Midbrain (tissue), 1 donor: ENCODE measurements at places on chromosomes 5 and 9.

GRCh38 chr9:121587863-121588262 is 63.6 kb upstream of the DAB2IP start:
- DNase-seq = no peak

DNA sequence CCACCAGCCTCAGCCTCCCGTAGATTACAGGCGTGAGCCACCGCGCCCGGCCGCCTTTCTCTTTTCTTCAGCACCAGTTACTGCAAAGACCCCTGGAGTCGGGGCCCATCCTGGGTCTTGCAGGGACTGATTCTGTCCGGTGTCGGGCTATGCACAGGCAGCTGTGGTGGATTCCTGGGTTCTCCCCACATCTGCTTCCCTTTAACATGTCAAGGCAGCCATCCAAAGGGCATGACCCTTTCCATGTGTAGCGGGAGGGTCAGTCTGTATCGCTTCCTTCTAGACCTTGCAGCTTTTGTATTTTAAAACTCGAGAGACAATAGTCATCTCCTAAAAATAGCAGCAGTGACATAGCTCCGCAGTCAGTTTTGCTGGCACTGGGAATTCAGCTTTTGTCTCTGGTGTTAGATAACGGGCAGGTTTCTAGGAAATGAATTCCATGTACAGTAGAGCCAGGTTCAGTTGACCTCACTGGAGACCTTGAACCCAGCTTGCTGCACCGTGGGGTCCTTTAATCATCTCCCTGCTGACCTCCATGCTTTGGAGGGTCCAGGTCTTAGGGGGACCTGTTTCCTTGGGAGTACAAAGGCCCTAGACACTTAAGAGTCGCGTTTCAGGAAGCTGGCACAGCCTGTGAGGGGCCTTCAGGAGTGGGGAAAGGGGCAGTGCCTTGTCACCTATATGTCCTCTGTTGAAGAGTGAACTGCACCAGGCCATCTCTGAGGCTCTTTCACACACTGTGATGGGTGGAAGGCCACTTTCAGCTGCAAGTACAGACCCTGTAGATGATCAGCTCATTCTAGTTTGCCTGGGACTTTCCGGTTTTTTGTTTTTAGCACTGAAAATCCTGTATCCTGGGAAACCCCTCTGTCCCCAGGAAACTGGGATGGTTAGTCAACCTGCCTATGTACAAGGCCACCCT is 13.8 kb downstream of the ANKRD33B start:
- no peak for DNase-seq

GRCh38 chr9:27311184-27311583 is 14.2 kb upstream of the EQTN start:
- no peak for DNase-seq

DNA sequence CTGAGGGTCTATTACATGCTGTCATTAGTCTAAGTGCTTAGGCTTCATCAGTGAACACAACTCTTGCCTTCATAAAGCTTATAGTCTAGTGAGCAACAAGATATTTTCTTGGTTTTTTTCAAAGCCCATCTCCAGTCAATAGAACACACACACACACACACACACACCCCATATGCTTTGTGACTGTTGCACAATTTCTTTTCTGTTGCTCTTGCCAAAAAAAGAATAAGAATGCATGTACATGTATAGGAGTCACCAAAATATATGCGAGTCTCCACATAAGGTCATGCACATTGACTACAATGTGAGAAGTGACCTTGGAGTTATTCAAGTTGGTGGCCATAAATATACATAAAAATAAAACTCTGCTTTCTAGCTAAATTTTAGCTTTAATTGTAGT is 351.5 kb upstream of the TLE4 start:
- no peak for DNase-seq

GRCh38 chr9:4464911-4465513 is 25.3 kb upstream of the SLC1A1 start:
- DNase-seq = no peak

DNA sequence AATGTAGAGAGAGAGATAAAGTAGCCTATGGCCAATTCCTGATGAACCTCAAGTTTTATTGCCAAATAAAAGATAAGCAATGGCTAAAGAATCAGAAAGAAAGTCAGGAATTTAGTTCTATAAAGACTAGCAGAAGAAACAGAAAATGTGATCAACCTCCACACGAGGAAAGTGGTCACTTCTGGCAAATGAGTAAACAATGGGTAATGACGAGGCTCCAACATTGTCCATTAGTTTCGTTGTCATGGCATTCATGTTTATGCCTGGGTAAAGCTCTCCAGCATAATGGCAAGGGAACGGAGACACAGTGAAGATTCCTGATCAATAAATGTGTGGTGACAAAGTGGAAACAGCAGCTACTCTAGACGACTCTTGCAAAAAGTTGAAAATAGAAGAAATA is 341.8 kb upstream of the CTNND2 start:
- DNase-seq = no peak

GRCh38 chr9:74644023-74644422 is 146.9 kb downstream of the RORB start:
- DNase-seq = no peak

- DNase-seq = no peak
These were observed 230.2 kb upstream of the DAPK1 start for GRCh38 chr9:87267251-87268070.

- no peak for DNase-seq
These were observed 119.6 kb upstream of the ITGA1 start for GRCh38 chr5:52668139-52668538.

DNA sequence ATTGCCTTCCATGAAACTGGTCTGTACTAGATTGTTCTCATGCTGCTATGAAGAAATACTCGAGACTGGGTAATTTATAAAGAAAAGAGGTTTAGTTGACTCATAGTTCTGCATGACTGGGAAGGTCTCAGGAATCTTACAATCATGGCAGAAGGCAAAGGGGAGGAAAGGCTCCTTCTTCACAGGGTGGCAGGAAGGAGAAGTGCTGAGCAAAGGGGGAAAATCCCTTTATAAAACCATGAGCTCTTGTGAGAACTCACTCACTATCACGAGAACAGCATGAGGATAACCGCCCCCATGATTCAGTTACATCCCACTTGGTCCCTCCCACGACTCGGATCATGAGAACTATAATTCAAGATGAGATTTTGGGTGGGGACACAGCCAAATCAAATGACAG is 163.2 kb downstream of the RFK start:
- no peak for DNase-seq

GRCh38 chr5:76367623-76368371 is 35.3 kb upstream of the IQGAP2 start:
- DNase-seq = no peak
